HCEC 1CT (cell line): ENCODE measurements at places on chromosomes 1 and 21.
A peak's percentile ranks its signal among the peaks of the same experiment; 100 is the strongest.

DNA sequence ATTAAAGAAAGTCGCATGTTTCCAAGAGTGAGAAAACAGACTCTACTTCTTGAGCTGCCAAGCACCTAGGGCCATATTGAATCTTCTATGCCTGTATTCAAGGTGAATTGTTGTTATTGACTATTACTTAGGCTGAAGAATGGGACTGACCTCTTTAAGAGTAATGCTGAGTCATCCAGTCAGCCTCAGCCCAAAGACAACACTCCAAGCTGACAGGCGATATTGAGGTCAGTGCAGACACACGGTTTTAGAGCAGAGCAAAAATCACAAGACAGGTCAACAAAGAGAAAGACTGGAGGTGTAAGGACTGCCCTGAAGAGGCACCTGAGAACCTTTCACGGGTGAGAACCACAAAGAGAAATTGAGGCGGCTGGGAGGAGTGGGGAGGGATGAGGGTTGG lies 146.9 kb downstream of the MIS18A start:
- no peak for DNase-seq

GRCh38 chr1:64948905-64949833 lies 17.2 kb downstream of the JAK1 start:
- DNase-seq: no peak

GRCh38 chr21:32868631-32869454 lies 97.3 kb upstream of the PAXBP1 start:
- DNase-seq: no peak

GRCh38 chr1:89451011-89451410 lies 73.6 kb upstream of the LRRC8B start:
- DNase-seq: peak; percentile 18

GRCh38 chr1:1678581-1679380 lies 13.8 kb downstream of the SLC35E2B start:
- DNase-seq: no peak

DNA sequence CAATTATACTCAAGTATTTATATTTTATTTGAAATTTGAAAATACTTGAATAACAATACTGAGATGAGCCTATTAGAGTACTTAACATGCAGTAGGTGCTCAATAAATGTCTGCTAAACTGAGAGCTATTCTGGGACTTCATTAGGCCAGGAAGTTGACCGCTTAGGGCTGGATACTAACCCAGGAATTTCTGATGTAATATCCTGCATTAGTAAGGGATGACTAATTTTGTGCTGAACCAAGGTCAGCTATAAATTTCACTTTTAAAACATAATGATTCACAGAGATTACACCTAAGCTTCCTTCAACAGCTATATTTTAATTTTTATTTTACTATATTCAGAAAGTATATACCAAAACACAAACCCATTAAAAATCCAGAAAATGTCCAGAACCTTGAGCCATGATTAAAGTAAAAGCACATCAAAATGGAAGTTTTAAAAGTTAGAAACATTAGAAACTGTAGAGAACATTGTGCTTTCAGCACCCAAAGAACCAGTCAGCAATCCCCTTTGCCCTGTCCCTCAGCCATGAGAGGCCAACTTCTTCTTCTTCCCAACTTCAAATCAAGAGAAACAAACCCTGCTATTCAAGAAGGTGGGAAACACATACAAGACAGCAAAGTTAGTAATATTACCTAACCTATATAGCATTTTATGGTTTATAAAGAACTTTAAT lies 35.4 kb downstream of the WNT2B start:
- peak; percentile 95 for DNase-seq

DNA sequence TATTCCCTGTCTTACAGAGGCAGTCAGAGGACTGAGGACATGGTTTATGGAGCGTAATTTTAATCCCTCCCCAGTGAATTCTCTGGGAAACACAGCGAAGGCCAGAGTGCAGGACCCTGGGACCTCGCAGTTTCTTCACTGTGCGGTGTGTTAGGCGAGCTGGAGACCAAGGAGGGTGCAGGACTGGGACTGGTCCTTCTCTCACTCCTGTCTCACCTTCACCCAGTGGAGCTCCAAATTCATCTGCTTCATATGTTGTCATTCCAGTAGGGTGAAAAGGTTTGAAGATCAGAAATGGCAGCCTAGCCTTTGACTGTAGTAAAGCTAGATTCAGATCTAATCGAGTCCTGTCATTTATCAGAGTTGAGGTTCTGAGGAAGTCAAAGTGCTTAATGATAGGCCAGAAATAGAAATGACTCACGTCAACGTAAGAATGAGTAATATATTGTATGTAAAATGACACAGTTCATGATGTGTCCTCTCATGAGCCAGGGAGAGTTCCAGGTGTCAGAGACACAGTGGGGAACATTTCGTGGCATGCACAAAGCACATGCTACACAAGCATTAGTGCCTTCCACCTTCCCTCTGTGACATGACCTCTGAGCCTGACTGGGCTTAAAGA lies 647.5 kb downstream of the SMYD3 start:
- peak; percentile 79 for DNase-seq

GRCh38 chr1:98920441-98921110 lies 84.1 kb downstream of the PLPPR5 start:
- peak; percentile 88 for DNase-seq

DNA sequence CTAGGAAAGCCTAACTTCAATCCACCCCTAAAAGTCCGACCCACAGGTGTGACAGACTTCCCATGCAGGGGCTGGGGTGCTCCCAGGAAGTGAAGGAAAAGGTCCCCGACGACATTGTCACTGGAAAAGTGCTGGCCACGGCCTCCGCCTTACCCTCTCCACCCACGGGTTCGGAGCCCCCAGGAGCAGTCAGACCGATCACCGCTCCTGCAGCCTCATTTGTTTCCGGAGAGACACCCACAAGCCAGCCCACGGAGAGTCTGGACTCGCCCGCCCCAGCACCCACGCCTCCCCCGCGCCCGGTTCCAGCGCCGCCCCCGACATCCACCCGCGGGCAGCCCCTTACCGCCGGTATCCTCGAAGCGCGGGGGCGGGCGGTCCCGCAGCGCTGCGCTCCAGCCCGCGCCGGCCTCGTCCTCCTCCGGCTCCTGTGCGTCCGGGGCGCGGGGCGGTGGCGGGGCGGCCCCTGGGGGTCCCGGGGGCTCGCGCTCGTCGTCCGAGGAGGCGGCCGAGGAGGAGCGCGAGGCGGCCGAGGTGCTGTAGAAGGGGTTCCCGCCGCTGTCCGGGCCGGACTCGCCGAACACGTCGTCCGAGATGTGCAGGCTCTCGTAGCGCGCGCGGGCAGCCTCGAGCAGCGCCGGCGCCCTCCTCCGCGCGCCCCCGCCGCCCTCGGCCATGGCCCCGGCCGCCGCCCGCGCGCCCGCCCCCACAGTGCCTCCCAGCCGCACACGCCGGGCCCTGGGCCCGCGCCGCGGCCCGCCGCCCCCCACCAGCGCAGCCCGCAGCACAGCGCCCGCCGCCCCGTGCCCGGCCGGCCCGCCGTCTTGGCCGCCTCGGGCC lies 660 bp downstream of the PGBD5 start:
- DNase-seq: no peak

DNA sequence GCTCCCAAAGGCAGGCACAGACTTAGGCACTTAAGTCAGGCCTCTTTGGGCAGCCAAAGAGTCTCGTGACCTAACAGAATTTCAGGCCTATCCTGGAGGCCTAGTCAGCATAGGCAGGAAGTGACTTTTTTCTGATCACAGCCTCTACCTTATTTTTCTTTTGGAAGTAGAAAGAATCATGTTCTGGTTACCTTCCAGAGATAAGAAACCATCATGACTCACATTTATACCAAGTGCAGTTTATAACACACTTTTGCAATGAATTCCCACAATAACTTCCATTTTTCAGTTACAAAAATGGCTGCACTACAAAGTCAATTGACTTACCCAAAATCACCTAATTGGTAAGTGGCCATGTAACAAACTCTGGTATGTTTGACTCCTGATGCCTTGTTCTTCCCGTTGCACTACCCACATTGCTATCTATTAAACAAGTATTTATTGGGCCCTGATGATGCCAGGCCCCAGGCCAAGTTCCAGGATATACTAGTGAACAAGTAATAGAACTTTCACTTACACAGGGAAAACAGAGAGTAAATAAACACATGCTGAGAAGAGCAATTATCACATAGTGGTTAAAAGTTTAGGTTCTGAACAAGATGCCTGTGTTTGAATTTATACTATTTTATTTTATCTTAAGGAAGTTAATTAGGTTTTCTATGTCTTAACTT lies 74.3 kb downstream of the SH3GLB1 start:
- peak; percentile 23 for DNase-seq

GRCh38 chr1:217088521-217089284 lies 365.5 kb upstream of the ESRRG start:
- DNase-seq: peak; percentile 45

DNA sequence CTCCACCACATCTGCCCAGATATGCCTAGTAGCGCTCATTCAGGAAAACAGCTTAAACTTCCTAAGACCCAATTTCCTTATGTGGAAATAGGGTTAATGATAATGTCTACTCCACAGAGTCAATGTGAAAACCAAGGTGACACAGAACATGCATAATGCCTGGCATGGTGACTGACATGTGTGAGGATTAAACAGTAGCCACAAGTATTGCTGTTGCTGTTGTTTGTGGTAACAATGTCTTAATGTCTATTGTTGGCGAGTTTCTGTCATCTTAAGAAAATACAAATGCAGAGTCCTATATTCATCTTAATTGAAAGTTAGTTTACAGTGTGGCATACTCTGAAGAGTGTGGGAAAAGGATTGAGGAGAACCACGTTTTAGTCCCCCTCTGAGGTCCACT lies 75.6 kb upstream of the NGF start:
- DNase-seq: no peak

DNA sequence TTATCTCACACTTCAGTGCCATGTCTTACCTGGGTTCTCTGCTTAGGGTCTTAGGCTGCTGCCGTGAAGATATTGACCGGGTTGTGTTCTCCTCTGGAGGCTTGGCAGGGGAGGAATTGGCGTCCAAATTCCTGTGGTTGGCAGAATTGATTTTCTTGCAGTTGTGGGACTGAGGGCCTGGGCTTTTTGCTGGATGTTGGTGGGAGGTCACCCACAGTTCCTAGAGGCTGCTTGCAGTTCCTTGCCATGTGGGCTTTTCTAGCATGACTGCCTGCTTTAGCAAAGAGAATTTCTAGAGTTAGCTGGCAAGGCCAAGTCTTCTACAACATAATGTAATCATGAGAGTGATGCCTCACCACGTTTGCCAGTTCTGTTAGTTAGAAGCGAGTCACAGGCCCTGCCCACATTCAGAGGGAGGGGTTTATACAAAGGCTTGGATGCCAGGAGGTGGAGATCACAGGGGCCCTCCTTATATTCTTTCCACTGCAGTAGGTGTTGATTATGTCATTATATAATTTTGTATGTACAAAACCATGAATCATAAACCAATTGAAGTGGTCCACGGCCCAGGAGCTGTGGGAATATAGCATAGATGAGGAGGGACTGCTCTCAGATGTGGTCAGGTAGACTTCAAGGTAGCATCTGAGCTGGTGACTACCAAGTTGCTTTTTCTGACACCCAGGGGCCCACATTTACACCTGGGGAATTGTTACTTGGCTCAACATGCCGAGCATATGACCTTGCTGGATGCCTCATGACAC lies 6.6 kb downstream of the UBL4B start:
- DNase-seq: peak; percentile 17

- no peak for DNase-seq
Measured at GRCh38 chr1:7315946-7316345, 455.1 kb upstream of the VAMP3 start.

DNA sequence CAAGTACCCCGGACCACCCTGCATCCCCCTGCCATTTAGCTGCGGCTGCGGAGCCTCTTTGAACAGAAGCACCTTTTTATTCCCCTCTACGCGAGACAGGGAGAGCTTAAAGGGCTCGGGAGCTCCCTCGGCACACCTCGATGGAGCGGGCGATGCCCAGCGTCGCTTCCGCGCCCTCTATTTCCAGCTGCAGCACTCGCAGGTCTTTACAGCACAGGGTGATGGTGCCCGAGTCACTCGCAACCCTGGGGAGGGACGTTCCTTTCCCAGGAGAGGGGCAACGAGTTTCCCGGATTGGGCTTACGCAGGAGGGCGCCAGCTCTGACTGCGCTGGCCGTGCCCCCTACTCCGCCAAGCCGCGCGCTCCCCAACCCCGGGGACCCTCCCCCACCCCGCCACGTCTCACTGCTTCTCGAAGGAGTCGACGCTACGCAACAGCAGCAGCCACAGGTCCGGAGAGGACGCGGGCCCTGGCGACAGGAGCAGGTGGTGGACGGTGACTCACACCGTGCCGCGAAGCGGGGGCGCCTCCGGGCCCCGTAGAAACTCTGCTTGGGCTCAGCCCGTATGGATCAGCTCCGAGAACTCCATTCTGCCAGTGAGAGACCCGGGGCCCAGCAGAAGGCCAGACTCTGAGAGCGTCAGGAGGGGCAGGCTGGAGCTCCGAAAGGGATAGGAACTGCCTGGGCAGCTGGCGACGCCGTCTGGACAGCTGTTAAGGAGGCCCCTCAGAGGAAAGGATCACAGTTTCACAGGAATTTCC lies 5.8 kb upstream of the FAM167B start:
- peak; percentile 52 for DNase-seq

- DNase-seq: no peak
Measured at GRCh38 chr1:197440715-197441114, 172.7 kb downstream of the CRB1 start.

- no peak for DNase-seq
Measured at GRCh38 chr1:173017792-173018191, 32.9 kb downstream of the TNFSF18 start.

DNA sequence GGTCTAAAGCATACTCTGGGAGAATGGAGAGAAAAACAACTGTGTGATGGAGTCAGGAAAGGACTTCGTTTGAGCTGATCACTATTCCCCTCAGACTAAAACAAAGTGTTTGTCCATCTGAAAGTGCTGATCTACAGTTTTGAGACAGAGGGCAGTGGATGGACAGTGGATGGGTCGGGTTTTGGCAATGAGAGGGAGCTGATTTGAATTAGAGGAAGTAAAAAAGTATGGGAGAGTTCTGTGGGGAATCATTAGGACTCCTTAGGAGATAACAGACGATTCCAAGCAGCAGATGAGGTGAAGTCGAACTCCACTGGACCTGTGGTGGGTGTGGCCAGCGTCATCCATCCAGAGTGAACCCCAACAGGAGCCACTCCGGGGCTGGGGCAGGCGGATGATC lies 62.3 kb downstream of the PTGS2 start:
- no peak for DNase-seq

DNA sequence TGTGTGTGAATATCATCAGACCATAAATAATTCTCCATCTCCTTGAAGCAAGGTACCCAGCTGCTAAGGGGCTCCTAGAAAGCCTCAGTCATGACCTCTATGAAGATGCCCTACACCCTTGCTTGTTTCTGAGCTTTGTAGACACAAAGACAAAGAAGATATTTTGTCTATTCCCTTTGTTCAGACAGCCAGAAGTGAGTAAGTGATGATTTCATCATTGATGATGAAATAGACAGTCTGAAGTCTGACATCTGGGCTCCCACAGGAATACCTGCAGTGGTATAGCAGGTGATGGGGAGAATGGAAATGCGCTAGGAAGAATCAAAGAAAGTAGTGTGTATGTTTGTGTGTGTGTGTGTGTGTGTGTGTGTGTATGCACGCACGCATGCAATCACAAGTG lies 82.2 kb upstream of the DPT start:
- DNase-seq: no peak

DNA sequence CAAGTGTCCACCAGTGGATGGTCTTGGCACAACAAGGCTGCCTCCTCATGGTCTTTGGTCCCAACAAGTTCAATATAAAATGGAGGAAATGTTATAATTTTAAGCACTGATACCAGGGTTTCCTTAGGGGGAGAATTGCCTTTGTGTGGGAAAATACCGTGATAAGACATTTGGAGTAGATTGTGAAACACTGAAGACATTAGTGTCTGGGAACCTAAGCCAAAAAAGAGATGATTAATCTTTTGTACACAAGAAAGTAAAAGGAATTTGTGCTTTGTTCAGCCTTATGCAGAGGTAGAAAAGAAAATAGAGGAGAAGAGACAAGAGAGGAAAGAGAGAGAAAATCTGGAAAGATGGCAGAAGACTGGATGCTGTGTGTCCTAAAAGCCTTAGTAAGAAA lies 36.1 kb downstream of the ST6GALNAC3 start:
- peak; percentile 22 for DNase-seq
